ENCODE measurements at places on chromosomes 5 and 9.

- no peak for DNase-seq
Measured at GRCh38 chr5:73280821-73281746, 108.1 kb downstream of the TMEM174 start.

DNA sequence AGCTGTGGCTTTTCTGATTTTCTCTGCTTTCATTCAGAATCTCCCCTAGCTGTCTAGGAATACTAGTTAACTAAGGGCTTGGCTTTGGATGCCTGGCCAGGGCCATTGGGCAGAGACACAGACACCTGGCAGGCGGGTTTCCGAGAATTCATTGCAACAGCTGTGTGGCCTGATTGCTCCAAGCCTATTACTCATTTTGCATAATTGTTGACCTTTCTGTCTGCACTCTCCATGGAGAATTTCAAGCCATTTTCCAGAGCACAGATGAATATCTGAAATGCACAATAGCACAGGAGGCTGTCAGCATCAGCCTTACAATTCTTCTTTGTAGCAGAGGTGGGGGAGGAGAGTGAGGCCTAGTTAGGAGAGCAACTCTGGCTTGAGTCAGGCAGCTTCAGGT lies 310.5 kb downstream of the DMAC1 start:
- no peak for DNase-seq

DNA sequence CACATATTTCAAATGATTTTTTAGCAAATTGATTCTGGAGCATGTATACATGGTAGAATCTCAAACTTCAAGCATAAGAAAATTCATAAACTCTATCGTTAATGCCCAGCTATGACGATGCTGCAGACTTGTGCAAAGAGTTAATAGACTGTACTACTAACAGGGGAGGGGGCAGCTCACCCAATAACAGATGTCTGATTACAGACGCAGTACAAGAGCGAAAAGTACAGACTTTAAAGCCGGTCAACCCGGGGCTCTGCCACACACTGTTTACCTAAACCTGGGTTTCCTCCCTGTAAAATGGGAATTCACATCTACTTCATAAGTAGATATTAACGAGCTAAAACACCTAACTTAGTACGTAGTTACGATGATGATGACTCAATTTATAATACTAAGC lies 651 bp downstream of the TRIM23 start:
- no peak for DNase-seq

DNA sequence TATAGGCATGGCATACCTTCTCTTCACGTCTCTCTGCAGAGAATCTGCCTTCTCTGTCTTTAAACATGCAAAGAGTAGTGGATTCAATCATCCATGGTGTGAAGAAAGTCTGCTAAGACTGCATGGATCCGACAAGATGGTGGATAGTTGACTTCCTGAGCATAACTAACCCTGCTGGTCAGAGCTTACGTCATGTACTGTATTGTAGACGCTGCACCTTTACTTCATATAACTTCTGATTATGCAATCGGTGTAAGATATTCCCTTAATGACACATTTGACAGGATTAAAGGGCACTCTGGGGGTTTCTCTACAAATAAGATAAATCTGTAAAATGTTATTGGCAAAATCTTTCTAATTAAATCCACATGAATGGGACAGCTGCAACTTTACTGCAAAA lies 240.3 kb upstream of the NREP start:
- no peak for DNase-seq

DNA sequence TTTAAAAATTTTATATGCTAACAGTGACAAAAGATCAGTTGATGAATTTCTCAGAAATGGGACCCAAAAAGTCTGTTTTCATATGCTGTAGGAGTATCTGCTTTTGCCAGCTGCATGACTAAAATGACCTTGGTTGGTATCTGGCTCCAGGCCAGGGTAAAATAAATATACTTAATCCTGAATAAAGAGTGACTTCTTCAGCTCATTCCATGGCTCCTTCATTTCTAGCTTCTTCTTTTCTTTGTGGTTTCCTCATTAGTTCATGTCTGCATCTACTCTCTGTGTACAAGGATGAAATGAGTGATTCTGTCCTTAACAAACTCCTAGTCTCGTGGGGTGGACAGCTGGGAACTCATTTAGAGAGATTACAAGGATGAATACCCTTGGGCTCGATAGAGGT lies 36.0 kb downstream of the RCL1 start:
- DNase-seq = no peak

GRCh38 chr5:173493846-173494245 lies 122.6 kb downstream of the BOD1 start:
- DNase-seq = no peak

- no peak for DNase-seq
Measured at GRCh38 chr9:1726993-1727759, 288.0 kb upstream of the SMARCA2 start.

- no peak for DNase-seq
Measured at GRCh38 chr5:144276034-144276822, 105.6 kb downstream of the KCTD16 start.

- DNase-seq = no peak
Measured at GRCh38 chr5:127316011-127316410, 25.4 kb downstream of the MEGF10 start.

GRCh38 chr9:107249665-107250285 lies 33.3 kb upstream of the RAD23B start:
- DNase-seq = no peak

- DNase-seq = no peak
Measured at GRCh38 chr5:154286557-154286956, 96.0 kb downstream of the GALNT10 start.

DNA sequence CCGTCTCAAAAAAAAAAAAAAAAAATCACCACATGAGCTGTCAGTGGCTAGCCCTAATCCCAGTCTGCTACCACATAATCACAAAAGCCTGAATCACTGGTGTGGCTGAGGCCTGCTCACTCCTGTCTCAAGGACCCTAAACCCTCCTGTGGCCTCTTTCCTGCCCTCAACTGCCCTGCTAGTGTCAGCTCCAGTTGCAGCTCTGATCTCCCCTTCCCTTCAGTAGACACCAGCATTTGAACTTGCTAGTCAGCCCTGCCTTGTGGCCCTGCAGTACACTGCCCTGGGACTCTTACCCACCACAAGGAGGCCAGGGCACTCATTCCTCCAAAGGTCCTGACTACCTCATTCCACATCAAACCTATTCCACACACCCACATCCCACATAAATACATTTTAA lies 9.5 kb upstream of the P4HA2 start:
- no peak for DNase-seq

DNA sequence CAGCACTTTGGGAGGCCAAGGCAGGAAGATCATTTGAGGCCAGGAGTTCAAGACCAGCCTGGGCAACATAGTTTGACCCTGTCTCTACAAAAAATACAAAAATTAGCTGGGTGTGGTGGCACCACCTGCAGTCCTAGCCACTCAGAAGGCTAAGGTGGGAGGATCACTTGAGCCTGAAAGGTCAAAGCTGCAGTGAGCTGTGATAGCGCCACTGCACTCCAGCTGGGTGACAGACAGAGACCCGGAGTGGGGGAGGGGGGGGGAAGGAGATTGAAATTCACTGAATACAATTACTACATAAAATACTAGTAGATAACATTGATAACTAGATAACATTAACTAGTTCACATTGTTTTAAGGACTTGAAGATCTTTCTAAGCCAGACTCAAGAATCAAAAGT lies 345.6 kb downstream of the BNC2 start:
- no peak for DNase-seq

DNA sequence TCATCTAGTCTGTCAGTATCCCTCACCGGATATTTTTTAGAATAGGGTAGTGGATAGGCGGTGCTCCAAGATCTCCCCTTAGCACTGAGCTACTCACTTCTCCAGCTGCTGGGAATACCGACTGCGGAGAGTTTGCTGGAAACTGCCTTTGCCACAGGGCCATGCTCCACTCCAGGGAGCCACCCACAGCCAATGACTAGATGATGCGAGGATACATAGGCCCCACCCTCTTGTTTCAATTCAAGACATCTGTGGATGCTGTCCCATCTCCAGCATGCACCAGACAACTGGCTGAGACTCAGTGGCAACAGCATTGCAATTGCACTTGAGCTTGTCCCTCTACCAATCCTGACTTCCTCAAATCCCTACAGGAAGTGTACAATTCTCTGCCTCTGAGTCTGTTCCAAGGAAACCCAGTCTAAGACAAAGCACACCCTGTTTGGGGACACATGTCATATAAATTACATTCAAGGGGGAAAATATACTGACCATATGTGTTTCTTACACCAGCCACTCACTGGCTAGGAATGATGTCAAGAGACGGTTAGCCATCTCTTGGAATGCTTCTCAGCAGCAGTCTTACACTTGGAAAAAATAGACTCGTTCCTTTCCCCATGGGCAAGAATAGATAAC lies 312.6 kb upstream of the KIF2A start:
- no peak for DNase-seq

- DNase-seq = no peak
Measured at GRCh38 chr9:23555851-23556250, 270.2 kb downstream of the ELAVL2 start.

DNA sequence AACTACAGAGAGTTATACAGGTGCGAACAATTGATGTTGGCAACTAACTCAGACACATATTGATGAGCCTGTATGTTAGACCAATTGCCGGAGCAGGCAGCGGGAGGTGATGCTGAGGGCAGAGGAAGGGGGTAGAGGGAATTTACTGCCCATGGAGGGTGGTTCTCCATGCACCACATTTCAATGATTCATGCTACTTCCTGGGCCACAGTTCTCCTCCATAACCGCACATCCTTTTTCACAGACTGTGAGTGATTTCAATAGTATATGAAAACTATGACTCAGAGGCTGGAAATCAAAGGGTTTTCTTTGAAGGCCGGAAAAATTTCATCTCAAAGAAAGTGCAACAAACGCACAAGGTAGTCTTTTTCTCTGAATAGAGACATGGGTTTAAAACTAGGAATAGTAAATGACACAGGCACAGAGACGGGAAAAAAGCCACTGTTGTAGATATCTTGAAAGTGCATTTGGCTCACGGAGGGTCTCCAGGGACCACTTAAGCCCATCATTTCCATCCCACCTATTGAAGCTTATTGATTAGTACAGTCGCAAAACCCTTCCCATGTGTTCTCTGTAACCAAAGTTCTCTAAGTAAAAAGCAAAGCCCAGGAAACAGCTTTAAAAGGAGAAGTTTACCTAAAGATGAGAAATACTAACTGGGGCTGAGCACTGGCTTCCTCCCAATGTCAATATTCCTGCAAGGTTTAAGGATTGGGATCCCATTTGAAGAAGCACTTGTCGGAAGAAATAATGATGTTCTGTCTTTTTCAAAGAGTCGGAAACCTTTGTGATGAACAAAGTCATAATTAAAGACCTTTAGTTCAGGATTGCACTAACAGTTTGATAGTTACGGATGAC lies 28.0 kb upstream of the ADAM19 start:
- DNase-seq = no peak

GRCh38 chr9:84974855-84975254 lies 305.3 kb downstream of the NTRK2 start:
- no peak for DNase-seq

DNA sequence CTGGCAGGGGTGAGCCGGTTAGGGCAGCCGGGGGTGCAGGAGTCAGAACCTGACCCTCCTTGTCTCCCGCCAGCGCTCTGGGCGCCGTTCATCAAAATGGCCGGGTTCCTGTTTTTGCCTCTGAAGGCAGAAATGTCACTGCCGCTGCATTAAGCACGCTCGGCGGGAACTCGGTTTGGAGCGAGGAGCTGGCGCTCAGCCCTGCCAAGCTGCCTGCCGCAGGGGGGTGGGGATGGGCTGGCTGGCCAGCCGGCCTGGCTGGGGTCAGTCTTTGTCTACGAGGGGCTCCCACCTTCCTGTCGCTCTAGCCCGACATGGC lies 63.7 kb downstream of the CXXC5 start:
- DNase-seq = no peak

DNA sequence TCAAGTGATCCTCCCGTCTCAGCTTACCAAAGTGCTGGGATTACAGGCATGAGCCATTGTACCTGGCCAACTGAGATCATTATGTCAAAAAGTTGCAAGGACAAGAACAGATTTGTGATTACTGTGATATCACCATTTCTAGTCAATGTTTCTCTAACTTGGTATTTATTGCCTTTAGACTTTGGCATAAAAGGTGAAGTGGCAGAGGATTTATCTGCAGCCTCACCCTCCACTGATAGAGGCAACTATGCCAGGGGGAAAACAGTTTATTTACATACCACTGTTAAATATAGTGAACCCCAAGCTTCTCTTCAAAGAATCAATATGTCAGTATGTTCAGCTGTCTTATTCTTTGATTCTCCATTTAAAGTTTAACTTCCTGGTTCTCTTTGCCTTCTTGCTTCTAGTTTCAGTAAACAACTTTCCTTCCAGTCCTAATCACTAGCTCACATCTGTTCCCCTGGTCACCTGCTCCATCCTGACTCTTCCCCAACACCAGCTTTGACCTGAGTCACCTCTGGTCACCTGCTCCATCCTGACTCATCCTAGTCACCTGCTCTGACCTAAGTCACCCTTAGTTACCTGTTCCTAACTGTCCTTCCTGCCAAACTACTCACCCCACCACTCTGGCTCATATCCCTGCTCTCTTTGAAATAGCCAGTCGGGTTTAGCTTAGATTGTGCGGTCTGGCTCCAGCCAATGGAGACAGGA lies 29.9 kb downstream of the SEMA6A start:
- no peak for DNase-seq

DNA sequence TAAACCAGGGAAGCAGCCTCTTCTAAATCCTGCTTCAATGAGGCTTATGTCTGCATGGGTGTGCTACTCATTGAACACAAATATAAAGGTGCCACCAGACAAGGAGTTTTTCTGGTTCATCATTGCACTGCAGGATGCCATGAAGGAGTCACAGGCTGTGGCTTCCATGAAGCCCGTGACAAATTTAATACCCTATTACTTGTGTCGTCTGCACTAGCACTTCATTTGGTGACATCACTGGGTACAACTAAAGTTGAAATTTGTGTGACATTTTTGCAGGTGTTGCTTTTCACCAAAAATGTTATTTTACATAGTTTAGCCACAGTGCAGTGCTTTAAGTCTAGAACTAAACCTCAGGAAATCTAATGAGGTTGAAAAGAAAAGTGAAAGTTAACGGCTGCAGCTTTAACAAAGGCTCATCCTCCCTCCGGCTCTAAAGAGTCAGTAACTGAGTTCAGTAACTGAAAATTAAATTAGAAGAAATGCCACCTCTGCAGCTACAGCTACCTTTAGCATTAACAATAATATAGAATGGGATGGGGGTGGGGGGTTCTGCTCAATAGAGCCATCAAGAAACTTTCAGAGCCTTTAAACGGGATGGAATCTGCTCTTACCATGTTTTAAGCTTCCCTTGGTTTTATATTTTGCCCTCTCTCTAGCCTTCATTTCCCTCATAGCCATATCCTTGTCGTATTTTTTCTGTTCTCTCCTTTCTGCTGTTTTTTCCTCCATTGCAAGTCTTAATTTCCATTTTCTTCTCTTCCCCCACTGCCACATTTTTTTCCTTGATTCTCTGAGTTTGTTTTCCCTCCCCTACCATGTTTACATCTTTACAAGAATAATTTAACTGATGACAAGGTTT lies 233.8 kb upstream of the TMEM161B start:
- no peak for DNase-seq
